ENCODE measurements at places on chromosomes 6 and 20.

- DNase-seq = peak; percentile 83
These were observed 21.0 kb downstream of the PIGT start for GRCh38 chr20:45436732-45437485.

- DNase-seq = no peak
These were observed 20.9 kb downstream of the PHF20 start for GRCh38 chr20:35792740-35793139.

DNA sequence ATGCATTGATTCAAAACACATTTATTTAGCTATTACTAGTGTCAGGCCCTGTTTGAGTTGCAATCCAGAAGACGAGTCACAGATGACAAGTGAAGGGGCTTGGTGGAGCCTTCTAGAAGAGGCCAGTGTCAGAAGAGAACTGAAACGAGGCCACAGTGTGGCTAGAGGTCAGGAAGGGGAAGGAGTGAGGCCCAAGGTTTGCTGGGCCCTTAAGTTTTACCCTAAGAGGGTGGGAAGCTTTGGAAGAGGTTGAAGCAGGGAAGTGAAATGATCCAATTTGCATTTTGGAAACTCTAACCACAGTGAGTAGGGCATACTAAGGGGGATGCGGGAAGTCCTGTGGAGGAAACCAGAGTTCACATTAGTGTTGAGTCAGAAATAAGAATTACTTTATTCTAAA lies 25.0 kb downstream of the TTK start:
- no peak for DNase-seq

GRCh38 chr6:64415926-64416325 lies 780.3 kb downstream of the PHF3 start:
- DNase-seq = no peak

DNA sequence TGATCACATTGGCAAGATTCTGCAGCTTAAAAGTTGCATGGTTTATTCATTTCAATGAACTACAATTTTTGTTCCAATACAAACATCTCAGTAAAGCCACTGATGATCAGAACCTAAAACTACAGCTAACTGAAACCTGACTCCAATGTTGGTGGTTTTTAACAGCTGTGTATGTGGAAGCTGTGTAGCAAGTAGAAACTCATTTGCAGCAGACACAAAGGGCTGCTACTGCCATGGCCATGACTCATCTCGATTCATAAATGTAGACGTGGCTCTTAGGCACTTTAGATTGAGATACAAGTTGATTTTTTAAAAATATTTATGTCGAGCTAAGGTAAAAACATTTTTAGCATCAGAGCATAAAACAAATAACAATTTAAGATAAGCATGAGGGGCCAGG lies 19.5 kb upstream of the MAP3K4 start:
- no peak for DNase-seq
